ENCODE measurements at places on chromosomes 13 and 19.

DNA sequence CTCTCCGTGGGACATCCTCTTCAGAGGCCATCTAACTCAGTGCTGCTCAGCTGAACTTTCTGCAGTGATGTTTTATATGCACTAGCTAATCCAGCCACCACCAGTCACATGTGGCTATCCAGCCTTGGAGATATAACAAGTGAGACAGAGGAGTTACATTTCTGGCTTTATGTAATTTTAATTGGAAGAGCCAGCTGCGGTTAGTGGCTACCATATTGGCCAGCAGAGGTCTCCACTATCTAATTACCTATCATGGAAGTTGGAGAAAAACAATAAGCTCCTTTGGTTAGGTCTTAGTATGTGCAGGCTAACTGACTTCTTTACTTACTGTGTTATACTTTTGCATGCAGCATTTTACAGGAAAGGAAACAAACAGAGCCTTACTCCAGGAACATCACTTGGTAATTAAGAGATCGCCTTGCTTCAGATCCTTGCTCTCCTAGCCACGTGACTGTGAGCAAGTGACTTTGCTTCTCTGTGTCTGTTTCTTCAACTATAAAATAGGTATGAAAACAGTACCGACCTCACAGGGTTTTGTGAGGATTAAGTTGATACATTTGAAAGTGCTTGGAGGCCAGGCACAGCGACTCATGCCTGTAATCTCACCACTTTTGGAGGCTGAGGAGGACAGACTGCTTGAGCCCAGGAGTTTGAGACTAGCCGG, 1.6 kb upstream of the KLK10 start:
- peak; percentile 36 for DNase-seq

DNA sequence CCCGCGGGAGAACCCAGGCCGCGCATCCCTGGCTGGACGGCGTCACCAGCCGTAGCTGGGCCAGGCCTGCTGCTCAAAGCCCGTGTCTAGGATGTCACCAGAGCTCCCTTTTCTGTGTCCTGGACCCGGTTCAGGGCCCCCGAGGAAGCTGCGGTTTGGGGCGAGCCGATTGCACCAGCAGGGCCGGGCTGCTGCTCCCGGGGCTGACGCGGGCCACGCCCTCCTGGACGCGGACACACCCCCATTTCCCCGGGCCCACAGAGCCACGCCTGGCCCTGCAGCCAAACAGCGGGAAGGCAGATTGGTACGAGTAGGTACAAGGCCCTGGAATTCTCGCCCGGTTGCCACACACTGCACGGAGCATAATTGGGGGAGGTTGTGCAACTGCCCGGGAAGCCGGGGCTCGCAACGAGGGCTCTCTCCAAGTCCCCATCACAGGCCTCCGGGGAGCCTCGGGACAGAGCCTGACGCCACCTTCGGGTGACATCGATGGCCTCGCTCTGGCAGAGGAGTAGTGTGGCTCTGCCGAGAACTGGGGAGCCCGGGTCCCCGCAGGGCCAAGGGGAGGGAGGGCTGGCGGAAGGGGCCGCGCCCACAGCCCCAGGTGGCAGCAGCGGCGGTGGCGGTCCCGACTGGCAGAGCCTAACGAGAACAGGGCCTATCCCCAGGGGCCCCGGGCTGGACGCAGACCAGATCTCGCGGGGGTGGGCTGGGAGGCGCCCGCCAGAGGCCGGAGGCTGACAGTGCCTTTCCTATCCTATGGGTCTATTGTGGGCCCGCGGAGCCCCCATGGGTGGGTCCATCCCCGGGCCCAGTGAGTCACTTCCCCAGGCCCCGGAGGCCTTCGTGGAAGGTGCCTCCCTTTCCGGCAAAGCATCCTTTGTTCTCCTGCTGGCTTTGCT, 23.5 kb downstream of the KCTD15 start:
- peak; percentile 98 for DNase-seq

- no peak for DNase-seq
Observed at GRCh38 chr13:25473864-25474263, 102.1 kb downstream of the ATP8A2 start.

DNA sequence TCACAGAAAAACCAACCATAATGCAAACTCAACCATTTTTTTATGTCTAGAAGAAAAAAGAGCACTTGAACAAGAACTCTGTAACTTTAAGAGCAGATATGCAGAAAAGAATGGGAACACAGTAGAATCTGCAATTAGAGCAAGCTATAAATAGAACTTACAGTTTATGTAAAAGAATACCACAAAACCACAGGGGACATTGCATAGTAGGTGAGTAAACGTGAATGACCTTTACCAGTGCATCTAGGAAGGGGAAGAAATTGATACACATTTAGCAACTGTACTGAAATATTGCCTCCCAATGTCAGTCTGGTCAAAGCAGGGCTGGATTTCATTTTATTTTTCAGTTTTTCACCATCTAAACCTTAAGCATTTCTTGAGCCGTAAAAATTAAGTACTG, 242.2 kb upstream of the EDNRB start:
- no peak for DNase-seq

- peak; percentile 73 for DNase-seq
Observed at GRCh38 chr19:47324502-47324901, 7.5 kb upstream of the C5AR2 start.

GRCh38 chr19:37572203-37572602, 22.4 kb downstream of the ZNF571 start:
- no peak for DNase-seq

DNA sequence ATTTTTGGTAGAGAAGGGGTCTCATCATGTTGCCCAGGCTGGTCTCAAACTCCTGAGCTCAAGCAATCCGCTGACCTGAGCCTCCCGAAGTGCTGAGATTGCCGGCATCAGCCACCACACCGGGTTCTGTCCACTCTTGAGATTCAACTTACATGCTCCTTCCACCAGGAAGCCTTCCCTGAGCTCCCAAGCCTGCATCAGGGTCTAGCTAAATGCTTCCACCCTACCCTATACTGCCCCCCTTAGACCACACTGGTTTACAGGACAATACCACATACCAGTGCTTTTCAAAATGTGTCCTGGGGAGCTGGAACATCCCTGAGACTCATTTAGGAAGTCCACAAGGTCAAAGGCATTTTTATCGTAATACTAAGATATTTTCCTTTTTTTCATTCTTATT, 15.1 kb upstream of the CACNG8 start:
- no peak for DNase-seq

DNA sequence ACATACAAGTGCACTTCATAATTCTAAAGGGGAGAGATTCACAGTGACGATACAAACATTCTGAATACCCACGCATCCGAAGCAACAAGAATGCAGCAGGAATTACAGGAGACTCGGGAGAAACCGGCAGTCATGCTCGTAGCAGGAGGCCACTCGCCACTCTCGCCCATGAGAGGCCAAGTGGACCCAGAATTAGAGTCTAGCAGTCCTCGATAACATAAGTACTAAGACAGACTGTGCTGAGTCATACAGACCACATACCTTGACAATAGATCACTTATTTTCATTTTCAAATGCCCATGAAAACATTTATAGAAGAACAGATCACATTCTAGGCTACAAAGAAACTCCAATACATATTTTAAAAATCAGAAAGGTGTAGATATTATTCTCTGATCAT, 299.1 kb upstream of the TSHZ3 start:
- no peak for DNase-seq

GRCh38 chr13:97233499-97233898, 11.4 kb downstream of the MBNL2 start:
- DNase-seq: no peak

- DNase-seq: no peak
Observed at GRCh38 chr13:74006666-74007065, 127.5 kb downstream of the KLF12 start.

GRCh38 chr19:18985257-18985656, 44.2 kb upstream of the HOMER3 start:
- no peak for DNase-seq

DNA sequence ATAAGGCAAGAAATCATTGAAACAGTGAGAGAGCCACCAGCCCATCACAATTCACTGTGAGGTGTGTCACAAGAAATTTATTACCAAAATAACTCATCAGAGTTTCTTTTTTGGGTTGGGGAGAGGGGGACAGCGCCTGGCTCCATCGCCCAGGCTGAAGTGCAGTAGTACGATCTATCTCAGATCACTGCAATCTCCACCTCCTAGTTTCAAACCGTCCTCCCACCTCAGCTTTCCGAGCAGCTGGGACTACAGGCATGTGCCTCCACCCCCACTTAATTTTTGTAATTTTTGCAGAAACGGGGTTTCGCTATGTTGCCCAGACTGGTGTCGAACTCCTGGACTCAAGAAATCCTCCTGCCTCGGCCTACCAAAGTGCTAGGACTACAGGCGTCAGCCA, 3.6 kb downstream of the IFNL1 start:
- DNase-seq: no peak

- no peak for DNase-seq
Observed at GRCh38 chr19:29515233-29515619, 10.6 kb upstream of the VSTM2B start.

DNA sequence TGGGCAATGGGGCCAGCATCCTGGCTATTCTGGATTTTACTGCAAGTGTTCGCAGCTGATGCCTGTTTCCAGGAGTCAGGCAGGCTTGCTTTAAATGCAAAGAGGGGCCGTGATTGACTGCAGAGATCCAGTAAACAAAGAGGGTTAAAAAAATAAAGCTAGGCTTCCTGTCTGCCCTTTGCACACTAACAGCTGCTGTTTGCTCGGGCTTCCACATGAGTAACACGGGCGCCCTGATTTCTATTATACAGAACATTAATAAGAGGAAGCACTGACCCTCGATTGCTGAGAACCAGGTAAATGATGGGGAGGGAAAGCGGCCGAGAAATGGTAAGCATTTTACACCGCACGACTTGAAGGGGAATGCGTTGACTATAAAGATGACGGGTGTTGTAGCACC, 254.2 kb upstream of the ZNF507 start:
- no peak for DNase-seq

GRCh38 chr19:32339988-32340874, 5.2 kb upstream of the ZNF507 start:
- DNase-seq: peak; percentile 35

- no peak for DNase-seq
Observed at GRCh38 chr19:18333680-18334079, 6.7 kb upstream of the PGPEP1 start.

DNA sequence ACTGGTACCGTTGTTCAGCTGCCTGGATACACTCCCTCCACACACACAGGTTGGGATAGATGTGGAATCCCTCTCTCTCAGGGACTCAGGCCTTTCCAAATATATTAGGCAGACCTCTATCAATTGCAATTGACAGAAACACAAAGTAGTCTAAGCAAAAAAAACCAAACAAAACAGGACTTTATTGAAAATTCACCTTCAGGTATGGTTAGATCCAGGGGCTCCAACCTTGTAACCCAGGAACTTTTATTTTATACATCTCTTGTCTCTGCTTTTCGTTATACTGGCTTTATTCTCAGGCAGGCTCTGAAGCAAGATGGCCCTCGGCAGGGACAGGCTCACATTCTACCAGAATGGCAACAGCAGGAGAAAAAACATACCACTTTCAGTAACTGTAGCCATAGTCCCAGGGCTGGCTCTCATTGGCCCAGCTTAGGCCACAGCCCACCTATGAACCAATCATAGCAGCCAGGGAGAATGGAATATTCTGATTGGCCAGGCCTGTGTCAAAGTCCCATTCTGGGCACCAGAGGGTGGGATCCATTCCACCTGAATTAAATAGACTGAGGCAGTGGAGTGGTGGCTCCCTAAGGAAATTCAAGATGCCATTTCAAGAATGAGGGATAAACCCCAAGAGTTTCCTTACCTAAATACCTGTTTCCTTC, 13.1 kb upstream of the CEACAM19 start:
- no peak for DNase-seq

DNA sequence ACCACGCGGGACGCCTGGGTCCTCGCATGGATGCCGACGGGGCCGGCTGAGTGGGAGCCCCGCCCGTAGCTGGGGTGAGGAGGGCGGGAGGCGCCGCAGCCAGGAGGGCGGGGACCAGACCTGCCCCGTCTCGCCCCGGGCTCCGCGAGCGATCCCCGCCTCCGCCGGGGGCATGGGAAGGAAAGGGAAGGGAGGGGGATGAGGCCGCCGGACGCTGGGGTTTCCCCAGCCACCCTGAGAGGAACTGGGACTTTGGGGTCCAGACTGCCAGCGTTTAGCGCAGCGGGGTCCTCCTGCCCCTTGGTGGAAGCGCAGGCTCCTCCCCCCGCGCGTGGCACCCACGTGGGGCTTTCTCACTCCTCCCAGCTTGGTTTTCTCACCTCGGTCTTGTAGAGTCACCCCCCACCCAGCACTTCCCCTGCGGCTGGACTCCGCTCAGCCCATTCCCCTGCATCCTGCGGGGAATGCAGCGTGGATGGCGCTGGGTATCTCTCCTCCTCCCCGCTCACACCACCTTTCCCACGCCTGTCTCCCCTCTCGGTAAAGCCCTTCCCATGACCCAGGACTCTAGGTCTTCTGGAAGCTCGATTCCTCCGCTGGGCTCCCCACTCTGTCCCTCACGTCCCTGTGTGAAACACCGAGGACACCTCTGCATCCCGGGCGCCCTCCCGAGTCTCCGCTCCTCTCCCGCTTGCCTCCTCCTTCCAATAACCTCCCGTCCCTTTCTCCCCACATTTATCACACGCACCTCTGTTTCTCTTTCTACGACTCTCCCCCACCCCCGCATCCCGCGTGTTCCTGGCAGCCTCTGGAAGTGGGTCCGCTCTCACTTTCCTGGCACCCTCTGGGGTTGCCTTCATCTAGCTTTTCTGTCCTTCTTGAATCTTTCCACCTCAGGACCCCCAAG, 2.1 kb downstream of the TGFB1 start:
- peak; percentile 87 for DNase-seq

DNA sequence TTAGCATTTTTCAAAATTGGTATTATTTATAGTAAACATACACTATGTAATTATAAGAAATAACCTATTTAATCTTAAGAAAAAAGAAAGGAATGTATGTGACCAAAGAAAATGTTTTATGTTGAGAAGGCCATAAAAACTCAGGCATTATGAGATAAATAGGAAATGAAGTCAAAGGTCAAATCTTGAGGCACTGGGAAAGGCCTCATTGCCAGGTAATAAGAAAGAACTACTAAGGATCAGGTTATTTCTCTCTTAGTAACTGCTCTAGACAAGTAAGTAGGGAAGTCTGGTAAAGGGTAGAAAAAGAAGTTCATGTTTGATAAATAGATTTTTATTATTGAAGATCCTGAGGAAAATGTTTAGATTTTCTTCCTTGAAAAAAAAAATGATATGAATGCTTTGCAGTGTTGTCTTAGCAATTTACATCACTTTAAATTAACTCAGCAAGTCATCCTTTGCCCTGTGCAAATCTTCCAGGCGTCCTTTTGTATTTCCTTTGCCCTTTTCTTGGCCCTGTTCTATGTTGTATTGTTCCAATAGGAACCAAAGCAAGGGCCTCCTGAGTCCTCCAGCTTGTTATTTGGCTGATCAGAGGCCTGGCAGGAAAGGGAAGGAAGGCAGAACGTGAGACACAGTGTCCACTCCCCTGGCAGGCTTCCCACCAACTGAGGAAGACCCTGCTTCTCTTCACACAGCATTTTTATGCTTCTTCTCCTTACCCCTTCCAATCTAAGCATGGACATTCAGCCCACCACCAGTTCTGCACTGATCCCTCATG, 260.4 kb upstream of the MIR17HG start:
- no peak for DNase-seq

DNA sequence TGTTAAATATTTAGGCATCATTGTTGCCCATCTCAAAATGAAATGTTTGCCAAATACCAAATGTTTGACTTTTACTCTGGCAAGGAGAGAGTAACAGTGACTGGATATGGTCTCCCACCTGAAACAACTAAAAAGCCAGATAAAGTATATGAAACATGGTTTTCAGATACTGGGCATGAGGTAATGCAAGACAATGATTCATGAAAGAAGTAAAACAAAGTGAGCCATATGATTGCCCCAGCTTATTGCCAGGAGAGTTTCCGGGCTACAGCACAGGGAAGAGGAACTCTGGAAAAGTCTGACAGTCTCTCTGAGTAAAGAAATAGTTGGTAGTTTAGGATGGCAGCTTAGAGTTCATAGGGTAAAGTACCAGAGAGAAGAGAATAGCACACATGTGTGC, 354.6 kb downstream of the DNAJC15 start:
- no peak for DNase-seq
